ENCODE measurements at places on chromosomes 16 and 17. TPM values are rescaled to one million over a fixed set of nuclear protein-coding genes. Genes with fewer than 3 reads are reported as not detected.
A peak's percentile ranks its signal among the peaks of the same experiment; 100 is the strongest.

GRCh38 chr17:77928519-77929179, 29.9 kb upstream of the TNRC6C start:
- H3K4me3 ChIP-seq, result no peak overlapping the region
- H3K36me3 ChIP-seq, result no peaks in the 10 kb centered on the region
- H3K27me3 ChIP-seq, result no peaks in the 10 kb centered on the region
- H3K4me1 ChIP-seq, result no peaks in the 10 kb centered on the region
- no peak for DNase-seq

DNA sequence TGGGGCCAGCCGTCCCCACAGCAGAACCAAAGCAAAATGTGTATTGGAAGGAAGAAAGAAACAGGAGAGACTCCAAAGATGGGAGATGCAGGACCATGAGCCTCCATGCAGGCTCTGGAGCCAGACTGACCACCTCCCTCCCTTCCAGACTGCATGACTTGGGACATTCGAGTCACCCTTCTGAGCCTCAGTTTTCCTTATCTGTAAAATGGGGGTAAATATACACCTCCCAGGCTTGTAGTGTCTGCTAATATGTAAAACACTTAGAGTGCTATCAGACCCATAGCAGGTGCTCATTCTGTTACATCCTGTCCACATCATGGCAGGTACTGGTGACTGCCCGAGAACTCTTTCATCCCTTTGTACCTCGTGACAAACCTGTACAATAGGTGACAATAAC, 370.8 kb downstream of the SNX29 start:
- no peak for DNase-seq
- H3K27me3 ChIP-seq, result no peaks in the 10 kb centered on the region
- no peaks in the 10 kb centered on the region for H3K36me3 ChIP-seq
- no peaks in the 10 kb centered on the region for H3K4me1 ChIP-seq
- no peak overlapping the region for H3K4me3 ChIP-seq

DNA sequence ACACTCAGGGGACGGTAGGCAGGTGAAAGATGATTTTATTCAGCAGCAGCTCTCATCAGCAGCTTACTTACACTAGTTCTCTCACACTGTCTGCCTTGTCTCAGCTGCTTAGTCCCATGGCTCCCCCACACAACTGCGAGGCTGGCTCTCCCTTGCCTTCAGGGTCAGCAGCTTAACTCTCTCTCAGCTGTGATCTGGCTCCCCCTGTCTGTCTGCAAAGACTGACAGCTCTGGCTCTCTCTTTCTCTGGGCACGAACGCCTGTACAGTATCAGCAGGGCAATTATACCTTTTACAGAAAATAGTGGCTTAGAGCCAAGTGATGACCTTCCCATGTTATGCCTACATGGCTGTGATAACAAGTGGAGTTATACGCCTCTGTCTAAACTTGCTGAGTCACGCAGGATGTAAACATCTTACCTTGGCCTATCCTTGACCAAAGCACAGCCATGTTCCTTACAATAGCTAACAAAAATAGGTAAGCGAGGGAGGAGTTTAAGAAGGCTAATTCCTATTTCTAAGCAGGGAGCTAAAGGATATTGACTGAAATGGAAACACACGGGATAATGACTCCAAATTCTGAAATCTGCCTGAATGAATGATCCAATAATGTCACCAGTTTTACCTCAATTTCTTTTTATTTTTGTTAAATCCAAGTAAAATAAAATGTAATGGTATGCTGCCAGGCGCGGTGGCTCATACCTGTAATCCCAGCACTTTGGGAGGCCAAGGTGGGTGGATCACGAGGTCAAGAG, 1.1 kb upstream of the NDUFAB1 start:
- peak; percentile 43 for DNase-seq
- H3K4me1 ChIP-seq, result no peaks in the 10 kb centered on the region
- H3K4me3 ChIP-seq, result no peak overlapping the region
- no peaks in the 10 kb centered on the region for H3K36me3 ChIP-seq
- H3K27me3 ChIP-seq, result no peaks in the 10 kb centered on the region
- H3K27ac ChIP-seq, result no peak overlapping the region

- no peaks in the 10 kb centered on the region for H3K27me3 ChIP-seq
- no peak overlapping the region for H3K4me3 ChIP-seq
- no peaks in the 10 kb centered on the region for H3K4me1 ChIP-seq
Observed at GRCh38 chr17:27256225-27257030, 37.5 kb upstream of the WSB1 start.

GRCh38 chr16:67474551-67475455, 6.2 kb downstream of the ATP6V0D1 start:
- H3K27me3 ChIP-seq, result no peaks in the 10 kb centered on the region
- no peak overlapping the region for H3K27ac ChIP-seq
- no peak overlapping the region for H3K4me3 ChIP-seq

- no peaks in the 10 kb centered on the region for H3K36me3 ChIP-seq
- DNase-seq, result peak; percentile 55
- H3K27ac ChIP-seq, result no peak overlapping the region
- H3K4me3 ChIP-seq, result no peak overlapping the region
Observed at GRCh38 chr16:6682142-6682811, 650.4 kb upstream of the RBFOX1 start.

DNA sequence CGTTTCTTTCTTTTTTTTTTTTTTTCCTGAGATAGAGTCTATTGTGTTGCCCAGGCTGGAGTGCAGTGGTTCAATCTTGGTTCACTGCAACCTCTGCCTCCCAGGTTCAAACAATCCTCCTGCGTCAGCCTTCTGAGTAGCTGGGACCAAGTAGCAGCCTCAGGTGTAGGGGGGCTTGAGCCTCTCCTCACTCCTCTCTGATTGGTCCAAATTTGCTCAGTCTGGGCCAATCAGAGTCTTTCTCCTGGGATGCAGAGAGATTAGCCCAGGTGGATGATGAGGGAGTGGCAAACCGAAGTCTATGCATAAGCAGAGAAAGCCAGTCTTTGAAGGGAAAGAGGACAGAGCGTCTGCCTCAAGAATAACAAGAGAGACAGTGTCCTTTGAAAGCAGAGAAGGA, 99.0 kb downstream of the BMERB1 start:
- no peak for DNase-seq
- no peaks in the 10 kb centered on the region for H3K36me3 ChIP-seq
- H3K4me1 ChIP-seq, result no peaks in the 10 kb centered on the region
- H3K27me3 ChIP-seq, result no peaks in the 10 kb centered on the region
- no peak overlapping the region for H3K4me3 ChIP-seq
- no peak overlapping the region for H3K27ac ChIP-seq

DNA sequence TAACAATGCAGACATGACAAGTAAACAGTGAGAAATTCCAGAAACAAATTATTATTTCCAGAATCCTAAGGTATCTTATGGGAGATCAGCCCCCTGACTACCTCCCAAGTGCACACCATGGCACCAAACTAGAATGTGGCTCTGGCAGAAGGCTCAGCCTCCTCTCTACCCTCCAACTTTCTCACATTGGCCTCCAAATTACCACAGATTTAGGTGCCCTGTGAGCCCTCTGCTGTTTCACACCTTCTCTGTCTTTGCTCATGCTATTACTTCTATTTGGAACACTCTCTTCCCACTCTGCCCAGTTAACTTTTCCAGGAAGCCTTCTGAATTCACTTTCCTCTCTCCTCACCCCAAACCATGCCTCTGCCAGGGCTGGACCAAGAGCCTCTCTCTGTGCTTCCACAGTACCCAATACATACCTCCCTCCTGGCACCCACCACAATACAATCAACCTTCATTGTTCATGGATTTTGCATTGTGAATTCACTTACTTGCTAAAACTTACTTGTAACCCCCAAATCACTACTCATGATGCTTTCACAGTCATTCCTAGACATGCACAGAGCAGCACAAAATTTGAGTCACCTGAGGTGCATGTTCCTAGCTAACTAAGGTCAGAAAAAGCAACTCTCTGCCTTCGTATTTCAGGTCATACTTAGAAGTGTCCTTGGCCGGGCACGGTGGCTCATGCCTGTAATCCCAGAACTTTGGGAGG, 31.4 kb downstream of the SMG6 start:
- H3K36me3 ChIP-seq, result no peaks in the 10 kb centered on the region
- no peak for DNase-seq
- no peak overlapping the region for H3K4me3 ChIP-seq
- no peaks in the 10 kb centered on the region for H3K27me3 ChIP-seq
- no peaks in the 10 kb centered on the region for H3K4me1 ChIP-seq
- H3K27ac ChIP-seq, result no peak overlapping the region

GRCh38 chr16:70393662-70394061, 45.2 kb downstream of the ST3GAL2 start:
- H3K4me1 ChIP-seq, result peaks cover 7% of the 10 kb centered on the region
- no peaks in the 10 kb centered on the region for H3K27me3 ChIP-seq
- H3K36me3 ChIP-seq, result no peaks in the 10 kb centered on the region
- no peak for DNase-seq
- no peak overlapping the region for H3K27ac ChIP-seq

DNA sequence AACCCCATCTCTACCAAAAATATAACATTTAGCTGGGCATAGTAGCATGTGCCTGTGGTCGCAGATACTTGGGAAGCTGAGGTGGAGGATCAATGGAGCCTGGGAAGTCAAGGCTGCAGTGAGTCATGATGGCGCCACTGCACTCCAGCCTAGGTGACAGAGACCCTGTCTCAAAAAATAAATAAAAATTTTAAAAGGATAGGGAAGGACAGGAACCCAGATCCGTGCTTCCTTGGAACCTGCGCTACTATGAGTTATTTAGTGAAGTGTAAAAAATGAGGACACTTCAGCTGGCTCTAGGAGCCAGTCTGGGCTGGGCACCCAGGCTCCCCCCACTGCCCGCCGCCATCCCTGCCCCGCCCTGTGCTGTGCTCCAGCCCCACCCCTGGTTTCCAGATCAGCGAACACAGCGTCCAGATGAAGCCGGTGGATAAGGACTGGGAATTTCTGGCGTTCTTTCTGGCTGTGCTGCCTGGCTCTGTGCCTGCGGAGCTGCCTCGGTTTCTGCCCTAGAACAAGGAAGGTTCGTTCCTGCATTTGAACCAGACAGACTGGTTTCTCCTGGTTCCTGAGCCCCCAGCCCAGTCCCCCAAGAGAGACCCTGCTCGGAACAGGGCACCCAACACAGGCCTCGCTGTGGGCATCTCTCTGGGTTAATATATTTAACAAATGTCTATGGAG, 18.5 kb downstream of the PLLP start:
- peaks cover 13% of the 10 kb centered on the region for H3K4me1 ChIP-seq
- H3K27me3 ChIP-seq, result no peaks in the 10 kb centered on the region
- no peaks in the 10 kb centered on the region for H3K36me3 ChIP-seq
- H3K27ac ChIP-seq, result peak overlapping the region; percentile 74
- peak; percentile 84 for DNase-seq
- H3K4me3 ChIP-seq, result peak overlapping the region; percentile 32

DNA sequence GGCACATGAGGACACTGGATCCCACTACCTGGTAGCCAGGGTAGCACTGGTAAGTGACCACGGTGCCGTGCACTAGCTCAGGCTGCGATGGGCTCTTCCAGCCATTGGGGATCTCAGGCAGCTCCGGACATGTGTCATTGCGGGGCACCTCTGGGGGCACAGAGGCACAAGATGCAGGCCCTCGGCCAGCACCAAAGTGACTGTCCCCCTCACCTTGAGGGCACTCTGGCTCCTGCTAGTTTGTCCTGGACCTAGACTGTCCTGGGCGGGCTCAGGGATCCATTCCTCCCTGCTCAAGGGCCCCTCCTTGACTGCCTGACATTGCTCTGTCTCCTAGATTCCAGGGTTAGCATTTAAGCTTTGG, 6.7 kb upstream of the PHF12 start:
- H3K36me3 ChIP-seq, result no peaks in the 10 kb centered on the region
- no peak overlapping the region for H3K4me3 ChIP-seq
- H3K27ac ChIP-seq, result no peak overlapping the region
- no peaks in the 10 kb centered on the region for H3K27me3 ChIP-seq

DNA sequence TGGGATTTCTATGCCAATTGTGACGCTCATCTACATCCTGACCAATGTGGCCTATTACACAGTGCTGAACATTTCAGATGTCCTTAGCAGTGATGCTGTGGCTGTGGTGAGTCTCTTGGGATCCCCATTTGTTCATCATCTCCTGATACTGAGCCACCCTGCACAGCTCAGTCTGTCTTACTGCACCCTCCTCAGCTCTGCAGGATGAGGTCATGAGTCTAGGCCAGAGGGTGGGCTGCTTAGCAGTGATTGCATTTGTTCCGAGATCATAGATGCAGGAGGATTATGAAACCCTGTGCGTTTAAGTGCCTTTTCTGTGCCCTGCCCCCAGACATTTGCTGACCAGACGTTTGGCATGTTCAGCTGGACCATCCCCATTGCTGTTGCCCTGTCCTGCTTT, 19.5 kb downstream of the SLC7A6OS start:
- no peaks in the 10 kb centered on the region for H3K4me1 ChIP-seq
- no peak for DNase-seq
- no peaks in the 10 kb centered on the region for H3K36me3 ChIP-seq
- H3K4me3 ChIP-seq, result no peak overlapping the region
- no peaks in the 10 kb centered on the region for H3K27me3 ChIP-seq

- DNase-seq, result no peak
- peak overlapping the region; percentile 81 for H3K4me3 ChIP-seq
- peaks cover 31% of the 10 kb centered on the region for H3K4me1 ChIP-seq
- no peaks in the 10 kb centered on the region for H3K36me3 ChIP-seq
- peak overlapping the region; percentile 94 for H3K27ac ChIP-seq
Observed at GRCh38 chr17:46922487-46922803, 515 bp upstream of the GOSR2 start.

GRCh38 chr17:69874175-69874670, 200.8 kb upstream of the KCNJ16 start:
- no peaks in the 10 kb centered on the region for H3K4me1 ChIP-seq
- no peak overlapping the region for H3K4me3 ChIP-seq
- DNase-seq, result no peak
- H3K36me3 ChIP-seq, result no peaks in the 10 kb centered on the region

GRCh38 chr16:10343124-10343760, 42.6 kb upstream of the ATF7IP2 start:
- DNase-seq, result no peak
- no peaks in the 10 kb centered on the region for H3K4me1 ChIP-seq
- H3K27ac ChIP-seq, result no peak overlapping the region

ARHGDIG gene
- 67.5 TPM for total RNA-seq

KRT23 gene
- total RNA-seq, result not detected

CCL7 gene
- total RNA-seq, result not detected

FAM20A gene
- 2.4 TPM for total RNA-seq

MLYCD gene
- total RNA-seq, result 30.8 TPM

PPM1E gene
- total RNA-seq, result not detected

SAMD14 gene
- total RNA-seq, result 2.5 TPM

C17orf67 gene
- not detected for total RNA-seq

SLC52A1 gene
- total RNA-seq, result 50.8 TPM

NKD1 gene
- total RNA-seq, result 3.0 TPM

KCNG4 gene
- total RNA-seq, result not detected

ITGAL gene
- total RNA-seq, result 11.9 TPM

All from Peyer's patch (tissue), 4 donors.